ENCODE measurements at places on chromosomes 6 and 20.

DNA sequence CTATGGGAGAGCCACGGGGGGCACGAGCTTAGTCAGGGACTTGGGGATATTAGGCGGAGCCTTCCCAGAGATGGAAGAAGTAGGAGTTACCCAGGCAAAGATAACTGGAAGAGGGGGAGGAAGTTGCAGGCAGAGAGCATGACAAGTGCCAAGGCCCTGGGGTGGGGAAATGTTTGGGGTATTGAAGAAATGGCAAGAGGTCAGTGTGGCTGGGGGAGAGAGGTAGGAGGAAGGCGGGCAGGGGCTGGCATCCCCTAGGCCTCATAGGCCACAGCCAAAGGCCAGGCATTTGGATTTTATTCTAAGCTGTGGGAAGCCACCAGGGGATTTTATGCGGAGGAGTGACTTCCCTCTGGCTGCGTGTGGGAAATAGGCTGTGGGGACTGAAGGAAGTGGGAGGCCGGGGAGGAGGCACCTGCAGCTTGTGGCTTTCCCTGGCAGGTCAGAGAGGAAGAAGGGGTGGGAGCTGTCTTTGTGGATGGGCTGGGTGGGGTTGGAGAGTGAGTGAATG, 22.7 kb downstream of the SNAI1 start:
- DNase-seq = no peak

DNA sequence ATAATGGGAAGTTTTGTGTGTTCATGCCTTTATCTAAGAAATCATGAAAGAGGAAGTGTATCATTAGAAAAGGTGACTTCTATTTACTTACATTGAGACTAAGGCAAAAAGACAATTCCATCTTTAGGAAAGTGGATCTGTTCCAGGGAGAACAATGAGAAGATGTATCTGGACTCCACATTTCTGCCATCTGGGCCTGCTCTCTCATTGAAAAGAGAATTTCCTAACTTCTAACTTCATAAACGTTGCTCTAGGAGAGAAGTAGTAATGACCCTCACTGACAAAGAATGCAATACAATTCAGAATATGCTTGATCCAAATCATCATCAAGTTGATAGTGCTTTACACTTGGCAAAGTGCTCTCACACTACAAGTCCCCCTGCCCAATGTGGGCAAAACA, 294.2 kb downstream of the OGFRL1 start:
- DNase-seq = no peak

- no peak for DNase-seq
Observed at GRCh38 chr6:68826501-68826900, 191.4 kb downstream of the ADGRB3 start.

DNA sequence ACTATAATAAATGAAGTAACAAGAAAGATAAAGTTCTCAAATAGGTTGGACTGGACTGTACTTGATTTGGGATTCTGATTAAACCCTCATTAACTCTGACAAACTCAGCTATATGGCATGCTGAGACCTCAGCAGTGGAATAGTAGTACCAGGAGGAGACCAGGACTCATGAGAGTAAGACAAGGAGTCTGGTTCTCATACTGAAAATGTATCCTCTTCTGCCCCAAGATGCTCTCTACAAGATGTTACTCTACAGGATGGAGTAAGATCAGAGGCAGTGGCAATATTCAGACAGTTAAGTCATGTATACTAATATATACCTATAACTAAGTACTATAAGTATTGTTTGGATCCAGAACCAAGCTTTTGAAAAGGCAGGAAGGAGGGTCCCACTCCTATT, 31.9 kb upstream of the SYNCRIP start:
- DNase-seq = no peak

DNA sequence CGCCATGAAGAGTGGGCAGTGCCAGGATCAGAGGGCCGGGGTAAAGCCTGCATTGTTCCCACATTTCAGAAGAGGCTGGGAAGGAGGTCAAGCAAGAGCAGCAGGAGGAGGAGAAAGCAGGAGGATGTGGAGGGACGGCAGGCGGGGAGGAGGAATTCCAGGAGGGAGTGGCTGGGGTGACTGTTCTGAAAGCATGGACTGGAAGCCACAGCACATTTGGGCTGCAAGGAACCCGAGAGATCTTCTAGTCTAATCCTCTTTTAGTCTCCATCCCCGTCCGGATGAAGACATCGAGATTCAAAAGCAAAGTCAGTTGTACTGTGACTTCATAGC, 76.9 kb downstream of the FAM50B start:
- DNase-seq = no peak

GRCh38 chr6:169726049-169726400, 1.7 kb upstream of the PHF10 start:
- no peak for DNase-seq

DNA sequence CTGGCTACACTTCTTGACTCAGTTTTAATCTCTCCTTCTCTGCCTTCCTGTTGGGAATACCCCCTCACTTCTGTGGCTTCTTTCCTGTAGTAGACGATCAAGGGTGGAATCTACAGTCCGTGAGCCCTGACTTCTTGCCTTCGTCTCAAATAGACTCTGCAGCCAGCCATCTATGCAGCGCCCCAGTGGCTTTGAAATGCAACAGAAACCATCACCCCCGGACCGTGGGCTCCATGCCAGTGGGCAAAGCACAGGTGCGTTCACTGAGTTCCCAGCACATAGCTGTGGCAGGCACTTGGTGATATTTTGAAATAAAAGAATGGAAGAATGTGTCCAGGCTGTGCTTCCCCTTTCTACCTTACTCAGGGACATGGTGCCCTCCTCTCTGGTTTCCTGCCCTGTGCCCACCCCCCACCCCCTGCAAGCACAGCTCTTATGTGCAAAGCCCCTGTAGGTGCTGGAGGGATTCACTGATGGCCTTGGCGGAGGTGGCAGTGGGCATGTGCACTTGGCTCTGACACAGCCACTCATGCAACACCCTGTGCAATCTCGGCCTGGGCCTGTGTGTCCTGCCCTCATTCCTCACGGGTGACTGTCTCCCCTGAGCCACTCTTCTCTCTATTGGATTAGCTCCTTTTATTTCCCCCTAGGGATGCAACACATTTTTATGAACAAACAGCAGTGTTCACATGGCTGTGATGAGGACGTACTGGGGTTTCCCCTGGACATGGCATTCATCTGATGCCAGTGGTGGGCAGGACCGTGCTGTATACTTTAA, 5.5 kb upstream of the CDSN start:
- DNase-seq = no peak

DNA sequence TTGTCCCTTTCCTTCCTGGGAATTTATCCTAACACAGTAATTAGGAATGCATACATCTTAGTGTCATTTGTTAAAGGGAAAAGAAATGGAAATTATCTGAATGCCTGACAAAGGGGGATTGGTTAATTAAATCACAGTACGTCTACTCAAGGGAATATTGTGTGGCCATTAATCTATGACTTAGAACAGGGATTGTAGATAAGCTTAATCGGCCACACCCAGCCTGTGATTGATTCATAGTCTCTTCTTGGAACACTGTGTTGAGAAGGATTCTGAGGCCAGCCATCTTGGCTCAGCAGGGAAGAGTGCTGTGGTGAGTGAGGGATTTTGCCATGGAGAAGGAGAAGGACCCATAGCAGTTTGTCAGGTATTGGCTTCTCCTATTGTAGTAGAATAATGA, 50.5 kb downstream of the CTNNBL1 start:
- no peak for DNase-seq

GRCh38 chr20:19973961-19974629, 43.1 kb upstream of the NAA20 start:
- DNase-seq = no peak

DNA sequence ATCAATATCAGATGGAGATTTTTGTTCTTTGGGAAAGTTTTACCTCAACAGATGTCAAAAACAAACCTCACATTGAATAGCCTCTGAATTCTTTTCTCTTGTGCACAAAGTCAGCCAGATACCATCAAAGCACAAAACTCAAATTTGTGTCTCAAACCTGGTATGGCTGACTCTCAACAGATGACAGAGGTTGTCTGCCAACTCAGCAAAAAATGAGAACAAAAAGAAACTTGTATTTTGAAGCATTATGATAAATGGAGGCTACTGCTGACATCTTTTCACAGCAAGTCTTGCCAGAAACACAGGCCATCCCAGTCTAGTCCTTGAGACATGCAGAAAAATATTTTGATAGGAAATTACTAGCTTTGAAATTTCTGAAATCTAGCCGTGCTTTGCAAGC, 79.8 kb downstream of the KIF16B start:
- DNase-seq = no peak

DNA sequence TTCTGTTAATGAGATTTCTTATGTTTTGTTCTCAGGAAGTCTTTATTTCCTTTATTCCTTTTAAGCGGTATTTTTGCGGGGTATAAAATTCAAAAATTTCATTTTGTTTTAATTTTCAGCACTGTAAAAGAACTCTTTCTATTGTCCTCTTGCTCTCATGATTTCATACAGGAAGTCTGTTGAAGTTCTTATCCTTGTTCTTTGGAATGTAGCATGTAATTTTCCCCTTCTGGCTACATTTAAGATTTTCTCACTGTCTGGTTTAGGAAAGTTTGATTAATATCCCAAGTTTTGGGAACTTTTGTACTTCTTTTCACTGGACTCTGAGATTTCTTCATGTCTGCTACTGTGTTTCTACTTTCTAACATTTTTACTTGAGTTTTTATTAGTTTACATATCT, 581.4 kb upstream of the GJE1 start:
- DNase-seq = no peak

DNA sequence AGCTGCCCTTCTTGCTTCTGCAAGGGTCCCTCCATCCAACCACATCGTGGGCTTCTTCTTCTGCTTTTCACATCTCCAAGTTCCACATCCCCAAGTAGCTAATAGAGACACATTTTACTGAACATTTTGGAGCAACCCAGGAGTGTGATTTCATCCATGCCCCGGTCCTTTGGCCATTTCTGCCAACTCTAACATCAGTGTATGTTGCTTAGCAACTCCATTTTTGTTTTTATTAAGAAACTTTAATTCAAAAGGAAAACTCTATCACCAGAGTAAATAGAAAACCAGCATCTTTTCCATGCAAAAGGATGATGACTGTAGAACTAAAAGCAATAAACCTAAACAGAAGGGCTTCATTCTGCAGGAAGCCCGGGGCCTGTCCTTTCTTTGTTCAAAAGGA, 32.7 kb upstream of the SULF2 start:
- DNase-seq = no peak

GRCh38 chr6:157631838-157632614, 191.0 kb upstream of the SNX9 start:
- no peak for DNase-seq

DNA sequence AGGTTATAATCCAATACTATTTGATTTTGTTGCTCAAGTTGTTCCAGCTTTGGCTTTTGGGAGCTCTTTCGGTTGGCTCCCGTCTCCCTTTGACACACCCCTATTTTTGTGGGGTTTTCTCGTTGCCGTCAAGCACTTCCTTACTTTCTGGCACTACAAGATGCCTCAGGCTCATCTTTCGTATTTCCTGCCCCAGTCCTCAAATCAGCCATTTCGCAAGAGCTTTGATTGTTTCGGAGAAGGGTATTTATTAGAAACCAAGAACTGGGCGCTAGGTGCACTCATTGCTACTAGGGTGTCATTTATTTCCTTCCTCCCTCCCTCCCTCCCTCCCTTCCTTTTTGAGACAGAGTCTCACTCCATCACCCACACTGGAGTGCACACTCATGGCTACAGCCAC, 13.3 kb upstream of the SOX12 start:
- no peak for DNase-seq

DNA sequence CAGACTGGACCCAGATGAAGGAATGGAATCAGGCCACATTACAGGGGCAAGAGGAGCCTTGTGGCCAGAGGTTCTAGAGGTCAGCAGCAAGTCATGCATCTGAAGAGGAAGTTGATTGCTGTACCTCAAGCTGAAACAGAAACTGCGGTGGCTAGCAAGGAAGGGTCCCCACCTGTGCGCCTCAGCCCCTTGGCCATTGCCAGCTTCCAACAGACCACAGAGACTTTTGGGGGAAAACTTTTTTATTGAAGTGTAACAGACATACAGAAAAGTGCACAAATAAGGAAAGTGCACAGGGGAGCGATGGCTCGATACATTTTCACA, 26.8 kb upstream of the SLC9A8 start:
- no peak for DNase-seq

DNA sequence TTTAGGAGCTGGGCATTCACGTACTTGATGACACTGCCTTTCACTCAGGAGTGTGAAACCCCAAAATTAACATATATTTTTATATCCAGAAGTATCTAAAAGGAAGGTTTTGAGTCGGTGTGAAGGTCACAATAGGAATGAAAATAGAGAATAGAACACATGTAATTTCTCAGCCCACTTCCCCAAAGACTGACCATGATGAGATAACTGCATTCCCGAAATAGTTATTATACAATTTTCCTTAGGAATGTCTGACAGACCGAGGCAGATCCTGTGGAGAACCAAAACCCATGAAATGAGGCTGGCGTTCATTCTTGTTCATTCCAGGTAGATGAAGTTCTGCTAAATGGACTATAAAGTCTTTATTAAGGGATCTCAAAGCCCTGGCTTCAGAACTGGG, 10.3 kb downstream of the NSFL1C start:
- no peak for DNase-seq

GRCh38 chr6:159041181-159041580, 3.6 kb downstream of the TAGAP start:
- DNase-seq = no peak

DNA sequence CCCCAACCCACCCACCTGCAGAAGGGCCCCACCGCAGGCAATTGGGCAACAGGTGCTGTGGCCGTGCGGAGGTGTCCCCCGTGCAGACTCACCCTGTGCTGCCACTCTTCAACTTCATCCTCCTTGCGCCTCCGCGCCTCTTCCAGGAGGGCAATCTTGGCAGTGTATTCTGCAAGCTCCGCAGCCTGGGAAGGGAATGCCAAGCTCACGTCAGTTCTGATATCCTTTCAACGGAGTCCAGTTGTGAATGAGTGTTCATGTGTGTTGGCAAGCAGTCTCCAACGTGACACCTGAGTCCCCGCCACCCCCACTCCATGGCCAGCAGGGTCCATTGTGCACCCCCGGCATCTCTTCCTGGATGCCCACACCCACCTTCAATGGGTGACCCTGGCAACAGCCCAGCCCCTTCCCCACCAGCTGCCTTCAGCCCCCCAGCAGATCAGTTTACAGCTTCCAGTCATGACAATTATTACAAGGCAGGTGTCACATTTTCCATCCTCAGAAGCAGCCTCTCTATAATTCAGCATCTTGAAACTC, 49.9 kb downstream of the EZR start:
- no peak for DNase-seq

GRCh38 chr6:20931093-20931492, 396.8 kb downstream of the CDKAL1 start:
- no peak for DNase-seq

- no peak for DNase-seq
Observed at GRCh38 chr6:129583866-129584265, 126.1 kb downstream of the ARHGAP18 start.

DNA sequence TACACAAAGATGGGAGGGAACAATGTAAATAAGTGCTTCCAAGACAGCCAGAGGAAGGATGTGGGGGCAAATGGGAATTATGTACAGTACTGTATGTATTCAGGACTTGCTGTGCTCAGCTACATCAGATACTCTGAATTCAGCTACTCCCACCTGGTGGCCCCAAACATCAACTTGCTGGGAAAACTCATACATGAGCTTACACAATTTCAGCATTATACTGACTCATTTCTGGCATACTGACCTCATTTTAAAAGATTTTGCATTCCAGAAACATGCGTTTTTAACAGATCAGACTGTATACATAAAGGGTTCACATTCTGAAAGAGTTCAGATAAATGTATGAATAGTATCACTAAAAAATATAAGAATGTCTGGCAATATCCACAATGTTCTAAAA, 59.7 kb downstream of the GPX5 start:
- DNase-seq = no peak
